ENCODE measurements at places on chromosomes 12 and 14. TPM values are rescaled to one million over a fixed set of nuclear protein-coding genes. Genes with fewer than 3 reads are reported as not detected.

The SLC25A47 gene
- not detected for total RNA-seq

DNA sequence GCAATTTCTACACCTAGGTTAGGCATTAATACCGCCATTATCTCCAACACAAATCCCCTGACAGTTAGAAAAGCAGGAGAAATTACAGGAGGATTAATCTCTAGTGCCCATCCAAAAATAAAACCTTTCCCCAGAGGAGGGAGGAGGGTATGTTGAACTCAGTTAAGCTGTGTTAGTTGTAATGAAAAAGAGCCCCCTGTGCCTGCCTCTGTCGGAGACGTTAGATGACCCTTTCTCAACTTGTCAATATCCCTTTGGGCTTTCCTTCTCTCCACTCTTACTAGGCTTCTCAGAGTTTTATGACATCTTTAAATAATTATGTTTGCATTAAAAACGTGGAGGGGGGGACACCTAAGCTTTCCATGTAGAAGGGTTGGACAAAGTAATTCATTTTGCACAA is 278.2 kb downstream of the PDZRN4 start:
- no peak for DNase-seq

GRCh38 chr12:14868916-14869506 is 16.6 kb downstream of the MGP start:
- DNase-seq = no peak

The MGAT4C gene
- not detected for total RNA-seq

GRCh38 chr12:93094988-93095737 is 166.1 kb upstream of the EEA1 start:
- no peak for DNase-seq

The GPD1 gene
- total RNA-seq = 0.50 TPM

The PRPF40B gene
- 24.1 TPM for total RNA-seq

GRCh38 chr14:75702616-75703261 is 41.7 kb downstream of the TTLL5 start:
- no peak for DNase-seq

The EIF2S1 gene
- 115 TPM for total RNA-seq

GRCh38 chr12:56221232-56221756 is 428 bp downstream of the RNF41 start:
- DNase-seq = no peak

DNA sequence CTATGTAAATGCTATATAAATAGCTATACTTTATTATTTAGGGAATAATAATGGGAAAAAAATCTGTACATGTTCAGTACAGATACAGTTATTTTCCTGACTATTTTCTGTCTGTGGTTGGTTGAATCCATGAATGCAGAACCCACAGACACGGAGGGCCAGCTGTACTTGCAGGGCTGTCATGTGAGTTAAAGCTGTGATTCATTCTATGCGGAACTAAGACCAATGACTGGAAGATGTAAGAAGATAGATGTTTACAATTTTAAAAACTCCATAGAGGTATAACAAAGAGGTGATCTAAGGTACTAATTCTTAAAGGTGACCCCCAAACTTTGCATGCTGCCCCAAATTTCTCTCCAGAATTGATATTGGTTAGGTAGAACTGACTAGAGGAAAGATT is 14.6 kb downstream of the PCNX4 start:
- DNase-seq = no peak

DNA sequence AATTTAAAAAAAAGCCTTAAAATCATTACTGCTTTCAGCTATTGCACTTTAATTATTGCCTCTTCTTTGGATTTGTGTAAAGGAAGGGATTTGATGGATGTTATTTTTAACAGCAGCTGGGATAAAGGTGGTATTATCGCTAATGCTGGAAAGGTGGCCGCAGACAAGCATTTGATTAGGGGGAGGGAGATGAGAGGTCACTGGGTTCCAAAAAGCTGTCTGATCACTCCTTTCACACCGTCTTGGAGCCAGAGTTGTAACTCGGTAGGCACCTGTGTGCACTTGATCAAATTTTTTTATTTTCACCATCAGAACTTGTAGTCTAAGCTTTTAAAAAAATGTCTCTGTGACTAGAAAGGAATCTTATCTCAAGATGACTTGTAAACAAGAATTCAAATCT is 99.8 kb downstream of the AKAP6 start:
- DNase-seq = no peak

DNA sequence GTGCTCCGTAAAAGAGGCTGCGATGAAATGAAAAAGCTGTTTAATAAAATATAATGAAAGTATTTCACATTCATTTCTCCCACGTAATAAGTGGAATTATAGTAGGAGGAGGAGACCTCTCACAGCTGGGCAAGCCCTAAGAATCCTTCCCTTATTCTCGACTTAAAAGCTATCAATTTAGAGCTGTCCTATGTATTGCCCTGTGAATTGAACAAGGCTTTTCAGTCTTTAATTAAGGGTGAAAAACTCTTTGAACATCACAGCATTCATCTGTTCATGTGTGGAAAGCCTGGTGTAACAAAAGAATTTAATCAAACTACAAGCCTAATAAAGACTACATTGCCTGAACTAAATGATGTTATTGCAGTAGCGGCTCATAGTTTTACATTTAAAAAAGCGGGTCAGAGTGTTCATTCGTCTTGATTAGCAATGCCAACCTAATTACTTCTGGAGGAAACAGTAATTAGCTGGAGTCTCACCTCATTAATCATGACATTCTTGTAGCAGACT is 142.0 kb downstream of the ETNK1 start:
- DNase-seq = no peak

DNA sequence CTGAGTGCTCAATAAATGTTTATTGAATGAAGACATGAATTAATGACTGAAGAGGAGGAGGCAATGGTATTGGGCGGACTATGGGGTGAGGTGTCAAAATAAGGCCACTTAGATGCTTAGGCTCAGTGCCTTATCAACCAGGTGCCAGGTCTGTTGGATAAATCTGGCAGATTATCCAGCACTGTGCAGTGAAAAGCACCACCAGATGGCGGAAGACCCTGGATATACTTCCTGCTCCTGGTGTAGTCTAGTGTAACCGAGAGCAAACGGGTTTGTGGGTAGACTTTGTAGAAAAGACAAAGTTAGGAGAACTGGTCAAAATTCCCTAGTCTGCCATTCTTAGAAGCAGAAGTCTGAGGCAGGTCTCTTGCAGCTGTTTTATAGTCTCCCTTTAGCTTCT is 306.3 kb downstream of the ATP23 start:
- no peak for DNase-seq

GRCh38 chr14:34436118-34436905 is 25.7 kb downstream of the SPTSSA start:
- DNase-seq = no peak

The DCAF4 gene
- 17.6 TPM for total RNA-seq

DNA sequence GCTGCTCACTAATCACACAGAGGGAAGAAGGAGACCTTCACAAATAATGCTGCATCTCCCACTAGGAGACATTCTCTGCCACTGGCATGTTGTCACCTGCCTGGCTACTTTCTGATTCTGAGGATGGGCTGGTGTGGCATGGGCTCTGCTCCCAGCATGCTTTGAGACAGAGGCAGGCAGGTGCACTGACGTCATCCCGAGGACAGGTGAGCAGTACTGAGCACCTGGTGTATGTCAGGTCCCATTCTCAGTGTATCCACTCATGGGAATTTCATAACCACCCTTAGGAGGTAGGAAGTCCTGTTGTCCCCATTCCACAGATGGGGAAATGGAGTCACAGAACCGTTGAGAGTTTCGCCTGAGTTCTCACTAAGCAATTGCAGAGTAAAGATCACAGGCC is 597.9 kb downstream of the VRK1 start:
- DNase-seq = no peak

DNA sequence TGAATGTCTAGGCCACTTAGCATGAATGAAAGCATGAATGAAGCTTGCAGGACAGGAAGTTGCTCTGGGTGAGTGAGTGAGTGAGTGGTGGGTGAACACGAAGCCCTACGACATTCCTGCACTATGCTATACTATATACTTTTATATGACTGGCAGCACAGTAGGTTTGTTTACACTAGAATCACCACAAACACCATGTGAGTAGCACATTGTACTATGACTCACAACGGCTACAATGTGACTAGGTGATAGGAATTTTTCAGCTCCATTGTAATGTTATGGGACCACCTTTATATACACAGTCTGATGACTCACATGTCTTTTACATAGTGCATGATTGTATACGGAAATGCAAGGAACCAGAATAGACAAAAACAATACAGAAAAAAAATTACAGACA is 1480.2 kb downstream of the AACS start:
- no peak for DNase-seq

The GPRC5A gene
- 0.93 TPM for total RNA-seq

DNA sequence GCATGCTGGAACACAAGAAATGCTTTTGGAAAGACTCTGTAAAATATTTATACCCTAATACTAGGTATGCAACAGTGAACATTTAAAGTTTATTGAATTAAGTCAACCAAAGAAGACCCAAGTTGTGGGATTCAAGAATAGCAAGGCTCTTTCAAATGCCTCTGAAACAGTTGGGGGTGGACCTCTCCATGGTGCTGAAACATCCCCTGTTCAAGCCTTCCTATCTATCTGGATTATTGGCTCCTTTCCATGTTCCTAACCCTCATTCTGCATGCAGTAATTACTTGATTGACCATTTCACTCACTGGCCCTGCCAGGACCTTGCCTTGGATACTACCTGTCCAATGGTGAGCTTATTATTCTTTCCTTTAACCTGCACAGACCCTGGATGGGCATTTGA is 349.7 kb downstream of the NRXN3 start:
- no peak for DNase-seq

DNA sequence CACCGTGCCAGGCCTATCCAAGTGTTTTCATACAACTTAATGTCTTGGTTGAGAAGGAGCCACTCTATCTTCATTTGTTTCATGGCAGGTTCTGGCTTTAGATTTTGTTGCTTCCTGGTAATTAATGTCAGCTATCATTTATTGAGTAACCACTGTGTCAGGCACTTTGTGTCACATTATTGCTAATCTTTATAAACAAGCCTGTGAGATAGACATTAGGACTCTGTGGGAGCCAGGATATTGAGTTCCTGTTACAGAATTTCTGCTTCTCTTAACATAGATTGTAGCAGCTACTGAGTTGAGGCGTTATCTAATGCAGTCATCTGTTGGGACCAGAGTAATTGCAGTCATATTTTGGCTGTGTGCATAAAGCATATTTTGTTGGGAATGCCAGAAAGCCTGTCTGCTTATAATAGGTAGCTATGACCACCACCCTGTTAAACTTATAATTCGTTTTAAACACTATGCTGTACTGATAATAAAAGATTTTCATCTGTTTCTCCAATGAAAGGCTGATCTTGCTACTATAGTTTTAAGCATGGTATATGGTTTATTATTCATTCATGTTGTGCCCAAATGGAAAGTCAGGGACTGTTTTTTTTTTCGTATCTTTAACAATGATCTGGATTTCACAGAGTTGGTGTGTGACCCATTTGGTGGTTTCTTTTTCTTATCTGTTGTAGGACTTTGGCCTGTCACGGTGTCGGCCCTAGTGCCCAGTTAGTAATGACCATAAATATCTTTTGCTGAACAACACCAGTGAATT is 432.6 kb downstream of the PCNX1 start:
- no peak for DNase-seq

GRCh38 chr12:6570264-6570887 is 2.3 kb upstream of the NOP2 start:
- peak; percentile 51 for DNase-seq

DNA sequence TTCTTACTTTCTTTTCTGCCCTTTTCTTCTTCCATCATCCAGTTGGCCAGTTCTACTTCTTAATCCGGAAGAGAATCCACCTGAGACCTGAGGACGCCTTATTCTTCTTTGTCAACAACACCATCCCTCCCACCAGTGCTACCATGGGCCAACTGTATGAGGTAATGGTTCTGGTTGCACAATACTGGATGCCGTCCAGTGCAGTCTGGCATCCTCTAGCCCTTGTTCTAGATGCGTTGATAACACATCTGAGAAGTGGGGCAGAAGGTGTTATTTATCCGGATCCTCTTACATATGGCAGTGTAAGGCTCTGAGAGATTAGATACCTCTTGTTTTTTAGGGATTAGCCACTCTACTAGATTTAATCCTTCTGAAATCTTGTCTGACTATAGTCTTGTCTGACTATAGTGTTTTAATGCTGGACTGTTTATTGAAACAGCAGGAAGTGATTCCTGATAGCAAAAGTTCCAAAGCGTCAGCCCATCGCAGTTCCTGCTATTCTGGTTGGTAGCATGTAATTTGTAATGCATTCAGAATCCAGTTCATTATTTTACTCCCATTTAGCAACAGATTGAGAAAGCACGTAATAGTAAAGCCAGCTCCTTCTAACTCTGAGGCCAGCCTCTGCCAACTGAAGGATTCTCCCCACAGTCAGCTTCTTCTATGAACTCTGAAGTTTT is 7.9 kb downstream of the GABARAPL1 start:
- no peak for DNase-seq

GRCh38 chr12:73225371-73225937 is 953.3 kb downstream of the TRHDE start:
- DNase-seq = no peak

- no peak for DNase-seq
Measured at GRCh38 chr14:100663761-100664052, 63.0 kb upstream of the DLK1 start.

The SART3 gene
- 80.0 TPM for total RNA-seq

DNA sequence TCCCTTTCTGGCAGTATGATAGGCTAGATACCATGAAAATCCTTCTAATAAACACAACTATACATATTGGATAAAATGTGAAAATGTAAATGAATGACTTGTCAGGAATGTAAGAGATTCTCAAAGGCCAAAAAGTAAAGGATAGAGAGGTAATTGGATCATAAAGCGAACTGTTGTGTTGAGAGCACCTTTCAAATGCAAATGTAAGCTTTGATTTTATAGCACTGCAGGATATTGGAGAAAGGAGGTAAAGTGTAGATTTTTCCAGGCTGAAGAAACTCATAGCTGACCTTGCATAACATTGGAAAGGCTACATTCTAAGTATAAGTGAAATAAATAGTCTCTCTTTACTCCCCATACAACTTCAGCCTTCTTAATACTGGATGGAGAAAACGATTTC is 54.0 kb downstream of the PTPRB start:
- DNase-seq = no peak

The LRTM2 gene
- 0.12 TPM for total RNA-seq

- DNase-seq = no peak
Measured at GRCh38 chr12:29448157-29448556, 49.3 kb downstream of the OVCH1 start.

DNA sequence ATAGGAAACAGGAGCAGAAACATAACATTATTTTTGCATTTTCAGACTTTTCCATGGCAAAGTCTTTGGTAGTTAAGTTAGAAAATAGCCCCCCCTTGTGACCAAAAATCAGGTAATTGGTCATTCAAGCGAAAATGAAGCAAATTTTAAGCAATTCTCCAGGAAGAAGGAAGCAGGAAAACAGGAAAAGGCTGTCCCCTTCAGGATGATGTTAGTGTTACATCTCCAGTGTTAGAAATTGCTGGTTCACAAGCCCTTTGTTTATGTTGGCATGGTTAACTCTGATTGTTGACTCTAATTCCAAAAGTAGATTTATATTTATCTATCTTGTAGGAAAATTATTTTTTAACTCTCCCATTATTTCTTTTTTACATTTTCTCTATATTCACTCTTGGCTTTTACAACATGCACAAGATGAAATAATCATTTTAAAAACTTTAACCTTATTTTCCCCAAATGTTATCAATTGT is 18.8 kb upstream of the GAS2L3 start:
- DNase-seq = peak; percentile 13

- no peak for DNase-seq
Measured at GRCh38 chr14:57057803-57058202, 210.9 kb downstream of the EXOC5 start.

Measured in naive thymus-derived CD4-positive, alpha-beta T cell (primary cell).